ENCODE measurements at places on chromosomes 4 and X. TPM values are rescaled to one million over a fixed set of nuclear protein-coding genes. Genes with fewer than 3 reads are reported as not detected.

- no peak overlapping the region for H3K4me3 ChIP-seq
- H3K27me3 ChIP-seq: no peaks in the 10 kb centered on the region
- no peaks in the 10 kb centered on the region for H3K36me3 ChIP-seq
- DNase-seq: no peak
- H3K27ac ChIP-seq: no peak overlapping the region
- peaks cover 11% of the 10 kb centered on the region for H3K4me1 ChIP-seq
Measured at GRCh38 chr4:183876268-183876934, 28.7 kb upstream of the STOX2 start.

- no peaks in the 10 kb centered on the region for H3K27me3 ChIP-seq
- no peak overlapping the region for H3K4me3 ChIP-seq
- H3K4me1 ChIP-seq: no peaks in the 10 kb centered on the region
- no peak for DNase-seq
- H3K36me3 ChIP-seq: no peaks in the 10 kb centered on the region
- H3K27ac ChIP-seq: no peak overlapping the region
Measured at GRCh38 chr4:56272927-56273326, 114.4 kb downstream of the AASDH start.

DNA sequence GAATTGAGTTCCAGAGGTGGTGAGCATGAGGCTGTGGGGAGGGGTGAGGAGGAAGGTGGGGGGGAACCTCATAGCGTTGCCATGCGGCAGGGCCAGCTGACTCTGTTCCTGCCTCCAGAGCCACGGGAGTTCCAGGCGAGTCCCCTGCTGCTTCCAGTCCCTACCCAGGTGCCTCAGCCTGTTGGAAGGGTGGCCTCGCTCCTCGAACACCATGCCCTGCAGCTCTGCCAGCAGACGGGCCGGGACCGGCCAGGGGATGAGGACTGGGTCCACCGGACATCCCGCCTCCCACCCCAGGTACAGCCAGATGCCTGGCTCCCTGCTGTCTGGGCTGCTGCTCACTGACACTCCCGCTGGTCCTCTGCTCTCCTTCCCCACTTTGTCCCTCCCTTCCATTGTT is 7.9 kb downstream of the CCDC22 start:
- no peaks in the 10 kb centered on the region for H3K36me3 ChIP-seq
- no peaks in the 10 kb centered on the region for H3K27me3 ChIP-seq
- no peaks in the 10 kb centered on the region for H3K4me1 ChIP-seq
- DNase-seq: no peak
- no peak overlapping the region for H3K27ac ChIP-seq

GRCh38 chrX:2498781-2499302 is 1.9 kb downstream of the DHRSX start:
- no peaks in the 10 kb centered on the region for H3K27me3 ChIP-seq
- peak overlapping the region; percentile 80 for H3K4me3 ChIP-seq
- peak; percentile 49 for DNase-seq
- peak overlapping the region; percentile 90 for H3K27ac ChIP-seq

GRCh38 chr4:112127048-112127637 is 18.1 kb upstream of the FAM241A start:
- H3K27ac ChIP-seq: peak overlapping the region; percentile 10
- peaks cover 42% of the 10 kb centered on the region for H3K4me1 ChIP-seq
- H3K4me3 ChIP-seq: no peak overlapping the region
- no peaks in the 10 kb centered on the region for H3K36me3 ChIP-seq

- peaks cover 11% of the 10 kb centered on the region for H3K27me3 ChIP-seq
- peak overlapping the region; percentile 71 for H3K4me3 ChIP-seq
- H3K4me1 ChIP-seq: peaks cover 18% of the 10 kb centered on the region
- H3K27ac ChIP-seq: no peak overlapping the region
- H3K36me3 ChIP-seq: no peaks in the 10 kb centered on the region
Measured at GRCh38 chrX:140766024-140766611, 56.6 kb downstream of the LINC00632 start.

Gene PSAPL1
- not detected for total RNA-seq

Gene NUDT10
- 35.5 TPM for total RNA-seq

Gene FGF16
- total RNA-seq: 2.3 TPM

Gene GPR34
- total RNA-seq: not detected

Gene USP17L18
- total RNA-seq: not detected

Gene ASB9
- total RNA-seq: 0.42 TPM

Gene GIMD1
- not detected for total RNA-seq

Gene TIGD4
- 1.7 TPM for total RNA-seq
